ENCODE measurements at places on chromosomes 13 and 19.

- DNase-seq: no peak
Measured at GRCh38 chr13:19586904-19587634, 25.7 kb upstream of the TPTE2 start.

- DNase-seq: no peak
Measured at GRCh38 chr19:14089662-14090508, 666 bp downstream of the SAMD1 start.

DNA sequence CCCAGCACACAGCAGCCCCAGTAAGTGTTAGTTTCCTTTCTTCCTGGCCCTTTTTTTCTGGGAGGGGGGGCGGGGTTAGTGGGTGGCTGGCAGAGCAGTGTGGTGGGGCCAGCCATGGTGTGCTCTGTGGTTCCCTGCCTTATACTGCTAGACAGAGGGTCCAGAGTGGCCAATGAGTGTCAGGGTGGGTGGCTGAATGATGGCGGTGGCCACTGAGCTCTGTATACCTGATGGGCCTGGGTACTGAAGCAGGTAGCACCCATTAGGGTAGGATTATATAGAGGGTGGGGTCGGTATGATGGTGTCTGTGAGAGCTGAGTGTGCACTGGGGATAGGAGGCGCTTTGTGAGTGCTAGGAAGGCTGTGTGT lies 13.8 kb downstream of the CIC start:
- no peak for DNase-seq

- peak; percentile 63 for DNase-seq
Measured at GRCh38 chr19:38693380-38694223, 46.2 kb downstream of the ACTN4 start.

DNA sequence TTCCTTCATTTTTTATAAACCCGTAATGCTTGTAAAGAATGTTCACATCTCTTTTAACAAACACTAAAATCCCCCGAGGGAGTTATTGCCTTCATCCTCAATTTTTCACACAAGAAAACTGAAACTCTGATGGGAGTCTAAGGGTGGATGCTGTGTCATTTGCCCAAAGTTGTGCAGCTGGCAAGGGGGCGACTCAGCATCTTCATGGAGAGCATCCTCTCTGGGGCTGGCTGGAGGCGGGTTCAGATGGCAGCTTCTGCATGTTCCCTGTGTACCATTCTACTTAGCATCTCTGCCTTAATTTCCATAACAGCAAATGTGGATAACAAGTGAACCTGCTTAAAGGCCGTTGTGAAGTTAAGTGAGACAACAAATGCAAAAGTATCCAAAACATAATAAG lies 256.4 kb downstream of the IRS2 start:
- DNase-seq: no peak

DNA sequence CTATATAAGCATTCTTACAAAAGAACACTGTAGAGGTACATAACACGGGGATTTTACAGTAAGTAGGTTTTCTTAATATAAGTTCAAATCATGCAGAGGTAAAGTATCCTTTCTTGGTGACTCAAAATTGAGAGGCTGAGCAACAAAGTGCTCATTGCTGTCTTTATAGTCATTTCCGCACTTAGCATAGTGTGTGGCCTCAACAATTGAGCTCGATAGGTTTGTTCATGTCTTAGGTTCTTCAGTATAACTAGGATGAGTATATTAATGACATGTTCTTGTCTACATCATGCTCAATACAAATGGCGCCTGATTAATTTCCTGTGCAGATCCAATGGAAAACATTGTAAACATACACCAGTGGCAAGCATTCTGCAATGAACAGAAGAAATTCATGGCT lies 1.4 kb downstream of the WDFY2 start:
- no peak for DNase-seq

Measured in renal cortex interstitium (tissue), 15 donors.